Prostate gland (tissue), 2 donors: ENCODE measurements at places on chromosomes 2 and 18. TPM values are rescaled to one million over a fixed set of nuclear protein-coding genes. Genes with fewer than 3 reads are reported as not detected.

GEN1 gene
- total RNA-seq: 5.0 TPM

KCNG3 gene
- total RNA-seq: 4.1 TPM

GRCh38 chr18:56475250-56475649 lies 163.1 kb downstream of the TXNL1 start:
- no peaks in the 10 kb centered on the region for H3K27me3 ChIP-seq
- H3K4me3 ChIP-seq: no peak overlapping the region
- H3K4me1 ChIP-seq: no peaks in the 10 kb centered on the region

TWIST2 gene
- total RNA-seq: 23.5 TPM
